Fibroblast of lung (primary cell): ENCODE measurements at places on chromosomes 1 and 21. TPM values are rescaled to one million over a fixed set of nuclear protein-coding genes. Genes with fewer than 3 reads are reported as not detected.
A peak's percentile ranks its signal among the peaks of the same experiment; 100 is the strongest.

DNA sequence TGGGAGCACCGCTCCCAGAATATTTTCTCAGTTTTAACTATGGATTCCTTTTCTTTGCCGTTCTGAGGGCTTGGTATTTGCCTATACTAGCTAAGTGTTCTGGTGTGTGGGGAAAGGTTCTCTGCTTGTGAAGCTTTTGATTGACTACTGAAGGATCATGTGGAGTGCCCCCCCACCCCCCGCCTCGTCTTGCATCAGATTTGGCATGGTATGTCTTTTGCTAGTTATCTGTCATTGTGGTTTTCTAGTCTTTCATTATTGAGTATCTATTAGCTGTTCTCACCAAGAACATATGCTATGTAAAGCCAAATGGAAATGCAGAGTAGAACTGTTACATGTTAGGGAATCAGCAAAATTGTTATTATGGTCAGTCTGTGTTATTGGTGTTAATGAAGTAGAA is 58.3 kb downstream of the MACF1 start:
- DNase-seq: no peak

GRCh38 chr21:38119793-38120192 is 137.0 kb upstream of the KCNJ15 start:
- DNase-seq: no peak

GRCh38 chr1:115506518-115506917 is 135.3 kb upstream of the VANGL1 start:
- no peak for DNase-seq

GRCh38 chr1:240701412-240701811 is 89.5 kb upstream of the GREM2 start:
- DNase-seq: peak; percentile 88

DNA sequence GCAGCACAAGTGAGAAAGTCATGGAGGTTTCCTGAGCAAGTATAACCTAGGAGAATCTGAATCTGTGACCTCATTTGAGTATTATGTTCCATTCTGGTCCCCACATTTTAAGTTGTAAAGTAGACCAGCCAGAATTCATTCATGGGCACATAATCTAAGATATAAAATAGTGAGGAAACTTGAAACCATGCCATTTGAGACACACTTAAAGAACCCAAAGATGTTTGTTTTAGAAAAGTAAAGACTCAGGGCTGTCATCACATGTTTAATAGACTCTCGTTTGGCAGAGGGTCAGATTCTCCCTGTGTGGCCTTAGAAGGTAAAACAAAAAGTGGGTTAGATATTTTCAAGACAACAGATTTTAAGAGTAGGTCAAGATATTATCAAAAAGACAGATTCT is 6.4 kb downstream of the SZT2 start:
- no peak for DNase-seq

DNA sequence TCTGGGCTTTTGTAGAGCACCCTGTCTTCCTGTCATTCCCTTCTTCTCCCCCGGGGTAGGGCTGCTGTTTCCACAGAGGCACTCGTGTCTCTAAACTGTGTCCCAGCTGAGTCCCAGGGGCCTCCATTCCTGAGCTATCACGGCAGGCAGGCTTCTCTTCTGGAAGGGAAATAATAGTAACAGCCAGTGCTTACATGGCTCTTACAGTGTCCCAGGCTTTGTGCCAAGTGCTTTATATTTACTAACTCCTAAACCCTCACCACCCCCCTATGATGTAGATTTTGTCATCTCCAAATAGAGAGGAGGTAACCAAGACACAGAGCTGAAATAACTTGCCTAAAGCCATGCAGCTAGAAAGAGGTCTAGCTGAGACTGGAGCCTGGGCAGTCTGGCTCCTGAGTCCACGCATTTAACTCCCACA is 1.4 kb upstream of the CELF3 start:
- no peak for DNase-seq

GRCh38 chr1:16078925-16079656 is 5.6 kb upstream of the FAM131C start:
- DNase-seq: peak; percentile 56

DNA sequence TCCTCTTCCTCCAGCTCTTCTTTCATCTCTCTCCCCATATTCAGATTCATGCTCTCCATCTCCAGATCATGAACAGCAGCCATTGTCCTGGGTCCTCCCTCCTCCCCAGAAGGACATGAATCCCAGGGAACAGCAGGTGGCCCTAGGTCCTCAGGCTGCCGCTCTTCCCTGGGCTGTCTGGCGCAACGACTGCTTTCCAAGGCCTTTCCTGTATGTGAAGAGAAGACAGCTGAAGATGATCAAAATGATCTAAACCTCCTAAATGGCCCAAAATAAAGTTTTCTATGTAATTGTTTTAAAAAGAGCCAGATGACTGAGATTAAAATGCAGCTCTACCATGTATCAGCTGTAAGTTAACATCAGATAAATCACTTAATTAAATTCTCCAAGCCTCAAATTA is 22.5 kb downstream of the RHBDL2 start:
- DNase-seq: no peak

DNA sequence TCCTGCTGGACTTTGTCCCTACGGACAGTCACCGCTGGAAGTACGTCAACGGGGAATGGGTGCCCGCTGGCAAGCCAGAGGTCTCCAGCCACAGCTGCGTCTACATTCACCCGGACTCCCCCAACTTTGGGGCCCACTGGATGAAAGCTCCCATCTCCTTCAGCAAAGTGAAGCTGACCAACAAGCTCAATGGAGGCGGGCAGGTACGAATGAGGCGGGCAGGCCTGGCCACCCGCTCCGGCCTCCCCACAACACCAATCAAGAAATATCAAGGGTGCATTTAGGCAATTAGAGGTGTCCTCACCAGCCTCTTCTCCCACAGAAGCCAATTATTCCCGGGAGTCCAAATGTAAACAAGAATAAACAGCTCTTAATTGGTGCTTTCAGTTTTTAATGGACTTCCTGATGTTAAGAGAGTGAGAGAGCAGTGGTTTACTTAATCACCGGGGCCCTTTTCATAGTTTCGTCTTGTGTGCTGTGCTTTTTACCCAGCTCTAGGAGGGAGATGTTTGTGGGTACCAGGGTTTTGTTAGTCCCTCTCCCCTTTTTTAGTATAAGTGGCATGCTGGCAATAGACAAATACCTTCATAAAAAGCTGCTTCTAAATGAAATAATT is 10.7 kb downstream of the TBX19 start:
- no peak for DNase-seq

- DNase-seq: peak; percentile 64
Observed at GRCh38 chr1:183273300-183273699, 87.2 kb downstream of the LAMC2 start.

LRP8 gene
- polyA plus RNA-seq: 10.3 and 21.3 TPM in 2 replicates

DPT gene
- polyA plus RNA-seq: 2.4 and 7.7 TPM in 2 replicates

CALML6 gene
- 0.09 TPM in 1 of 2 replicates, not detected in the other for polyA plus RNA-seq

C1orf87 gene
- 0.07 and 0.10 TPM in 2 replicates for polyA plus RNA-seq
